Endothelial cell of umbilical vein (primary cell): ENCODE measurements at places on chromosomes 3 and 15. TPM values are rescaled to one million over a fixed set of nuclear protein-coding genes. Genes with fewer than 3 reads are reported as not detected.

Gene HESX1
- 0.58 and 0.65 TPM in 2 replicates for total RNA-seq

Gene ZNF106
- total RNA-seq = 51.2 and 53.5 TPM in 2 replicates

GRCh38 chr3:30493911-30494311 lies 112.5 kb upstream of the TGFBR2 start:
- no peaks in the 10 kb centered on the region for H3K4me1 ChIP-seq
- H3K4me3 ChIP-seq = no peak overlapping the region
- H3K36me3 ChIP-seq = no peaks in the 10 kb centered on the region
- no peak overlapping the region for H3K27ac ChIP-seq

DNA sequence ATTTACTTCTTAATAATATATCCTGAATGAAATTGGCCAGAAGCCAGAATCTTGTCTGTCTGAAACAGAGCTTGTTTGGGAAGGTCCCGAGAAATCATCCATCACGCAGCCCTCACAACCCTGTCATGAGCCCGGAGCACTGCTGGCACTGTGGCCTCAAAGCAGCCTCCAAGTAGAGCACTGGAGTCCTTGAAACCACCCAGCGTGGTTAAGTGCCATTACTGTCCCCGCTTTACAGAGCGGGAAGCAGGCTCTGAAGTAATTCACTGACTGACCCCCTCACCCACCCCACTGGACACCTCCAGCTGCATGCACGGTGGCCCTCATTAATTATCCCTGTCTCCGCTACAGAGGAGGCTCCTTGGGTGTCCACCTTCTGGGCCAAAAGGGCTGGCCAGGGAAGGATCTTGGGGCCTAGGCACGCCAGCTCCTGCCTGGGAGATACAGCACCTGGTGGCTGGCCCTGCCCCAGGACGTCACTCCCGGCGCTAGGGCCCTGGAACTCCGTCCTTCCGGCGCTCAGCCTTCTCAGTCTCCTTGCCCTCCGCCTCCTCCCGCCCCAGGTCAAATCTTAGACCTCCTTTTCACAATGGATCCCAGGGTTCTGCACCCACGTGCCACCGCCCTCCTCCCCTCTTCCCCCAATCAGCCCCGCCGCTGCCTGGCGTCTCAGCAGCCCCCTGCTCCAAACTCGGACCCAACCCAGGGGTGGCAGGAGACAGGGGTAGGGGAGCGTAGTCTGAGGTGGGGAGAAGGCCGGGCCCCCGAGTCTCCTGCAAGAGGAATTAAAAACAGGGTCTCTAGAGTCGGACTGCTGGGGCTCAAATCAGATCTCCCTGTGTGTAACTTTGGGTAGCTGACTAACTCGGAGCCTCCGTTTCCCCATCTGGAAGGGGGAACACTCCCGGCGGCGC lies 1.1 kb downstream of the TKT start:
- H3K4me3 ChIP-seq = peak overlapping the region; percentile 88
- peak; percentile 48 for DNase-seq
- H3K27ac ChIP-seq = peak overlapping the region; percentile 44
- H3K27me3 ChIP-seq = no peaks in the 10 kb centered on the region
- peaks cover 22% of the 10 kb centered on the region for H3K4me1 ChIP-seq

DNA sequence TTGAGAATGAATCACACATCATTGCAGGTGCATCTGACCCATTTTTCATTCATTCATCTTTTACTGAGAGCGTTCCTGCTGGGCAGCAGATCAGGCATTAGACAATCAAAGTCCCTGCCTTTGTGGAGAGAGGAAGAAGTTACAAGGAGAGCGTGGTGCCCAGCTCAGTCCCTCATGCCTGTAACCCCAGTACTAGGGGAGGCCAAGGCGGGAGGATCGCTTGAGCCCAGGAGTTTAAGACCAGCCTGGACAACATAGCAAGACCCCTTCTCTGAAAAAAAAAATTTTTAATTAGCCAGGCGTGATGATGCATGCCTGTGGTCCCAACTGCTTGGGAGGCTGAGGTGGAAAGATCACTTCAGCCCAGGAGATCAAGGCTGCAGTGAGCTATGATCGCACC lies 35.0 kb upstream of the MEX3B start:
- no peak overlapping the region for H3K27ac ChIP-seq
- H3K27me3 ChIP-seq = peaks cover 5% of the 10 kb centered on the region
- no peak overlapping the region for H3K4me3 ChIP-seq
- no peaks in the 10 kb centered on the region for H3K4me1 ChIP-seq
- H3K36me3 ChIP-seq = no peaks in the 10 kb centered on the region
- no peak for DNase-seq
